ENCODE measurements at places on chromosomes 16 and 17.

- no peak for DNase-seq
Observed at GRCh38 chr16:86150641-86151238, 251.8 kb downstream of the IRF8 start.

GRCh38 chr17:76251478-76252039 is 11.3 kb upstream of the RNF157 start:
- no peak for DNase-seq

GRCh38 chr16:25151996-25152395 is 40.5 kb downstream of the LCMT1 start:
- DNase-seq: no peak

GRCh38 chr16:28898266-28898665 is 20.0 kb downstream of the ATP2A1 start:
- no peak for DNase-seq

GRCh38 chr17:29592850-29593551 is at the start of gene ANKRD13B:
ANKRD13B (plus strand) TSS chr17:29593132; CDS start chr17:29593622, 490 bp downstream.
- peak; percentile 68 for DNase-seq

DNA sequence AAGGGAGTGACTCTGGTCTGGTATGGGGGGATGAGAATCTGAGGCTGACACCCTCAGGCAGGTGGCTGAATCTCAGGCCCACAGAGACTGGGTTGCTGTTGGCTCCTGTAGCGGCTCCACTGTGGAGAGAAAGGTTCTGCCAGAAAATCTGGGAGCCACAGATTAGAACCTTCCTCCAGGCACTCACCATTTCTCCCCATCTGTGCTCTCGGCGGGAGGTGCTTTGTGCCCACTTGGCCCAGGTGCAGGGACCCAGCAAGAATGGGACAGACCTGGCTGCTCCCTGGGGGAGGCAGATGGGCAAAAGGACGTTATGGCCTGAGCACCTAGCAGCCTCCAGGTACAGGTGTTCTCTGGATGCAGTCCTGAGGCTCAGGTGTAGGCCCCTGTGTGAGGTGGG is 20.1 kb downstream of the RAB11FIP3 start:
- no peak for DNase-seq

GRCh38 chr17:64608571-64608981 is 53.5 kb downstream of the SMURF2 start:
- DNase-seq: no peak

DNA sequence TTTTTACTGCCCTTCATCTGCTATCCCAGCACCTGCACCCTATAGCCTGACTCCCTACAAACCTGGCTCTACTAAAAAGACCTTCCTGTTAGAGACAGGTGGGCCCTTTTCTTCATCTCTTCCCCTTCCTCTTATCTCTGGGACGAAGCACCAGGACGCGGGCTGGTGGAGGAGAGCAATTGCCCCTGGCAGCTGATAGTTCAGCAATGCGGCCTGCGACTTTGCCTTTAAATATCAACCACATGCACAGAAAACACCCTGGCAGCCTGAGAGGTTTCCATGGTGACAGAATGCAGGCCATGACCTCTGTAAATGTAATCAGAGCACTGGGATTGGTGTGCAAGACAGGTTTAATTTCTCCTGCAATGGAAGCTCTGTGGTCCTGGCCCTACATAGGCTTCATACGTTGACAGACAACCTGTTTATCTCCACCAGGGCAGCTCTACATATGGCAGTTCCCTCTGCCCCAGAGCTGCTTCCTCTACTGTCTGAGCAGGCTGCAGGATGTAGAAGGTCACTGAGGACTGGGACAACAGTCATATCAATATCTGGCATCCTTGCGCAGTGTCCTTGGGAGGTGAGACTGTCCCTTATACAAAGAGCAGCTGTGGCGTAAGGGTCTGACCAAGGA is 10.0 kb upstream of the SKAP1 start:
- DNase-seq: no peak
